ENCODE measurements at places on chromosomes 16 and 17.

GRCh38 chr17:1011138-1011537 is 14.2 kb downstream of the TIMM22 start:
- DNase-seq = no peak

DNA sequence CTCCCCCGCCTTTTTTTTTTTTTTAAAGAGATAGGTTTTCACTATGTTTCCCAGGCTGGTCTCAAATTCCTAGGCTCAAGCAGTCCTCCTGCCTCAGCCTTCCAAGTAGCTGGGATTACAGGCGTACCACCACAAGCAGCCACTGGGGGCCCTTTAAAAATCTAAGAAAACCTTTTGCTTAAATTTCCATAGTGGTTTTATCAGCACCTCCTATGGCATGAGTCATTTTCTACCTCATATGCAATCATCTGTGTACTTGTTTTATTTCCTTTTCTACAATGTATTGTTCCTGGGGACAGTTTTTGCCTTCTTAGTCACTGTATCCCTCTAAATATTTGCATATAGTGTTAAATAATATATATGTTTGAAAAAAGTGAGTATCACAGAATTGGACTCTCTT is 29.2 kb downstream of the GNA13 start:
- DNase-seq = no peak

GRCh38 chr17:8282345-8282744 is 6.1 kb upstream of the RANGRF start:
- no peak for DNase-seq

- no peak for DNase-seq
Measured at GRCh38 chr16:4089811-4090301, 26.4 kb downstream of the ADCY9 start.

- DNase-seq = no peak
Measured at GRCh38 chr17:82883419-82884031, 43.7 kb upstream of the ZNF750 start.

GRCh38 chr17:81071761-81072741 is 37.1 kb downstream of the BAIAP2 start:
- no peak for DNase-seq

DNA sequence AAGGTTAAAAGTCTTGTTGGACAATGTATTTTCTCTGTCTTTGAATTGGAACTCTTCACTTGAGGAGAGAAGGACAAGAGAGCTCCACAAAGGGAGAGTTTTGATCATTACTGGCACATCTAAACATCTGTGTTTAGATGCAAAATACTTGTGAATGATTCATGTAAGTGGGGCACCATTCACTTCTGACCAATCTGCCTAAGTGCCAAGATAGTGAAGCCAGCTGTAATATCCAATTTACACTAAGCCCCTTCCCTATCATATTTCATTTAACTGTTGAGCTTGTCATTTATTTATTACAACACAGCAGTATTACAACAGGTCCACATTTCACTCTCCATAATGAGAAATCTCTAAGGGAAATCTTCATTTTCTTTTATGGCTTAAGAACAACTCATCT is 832.3 kb upstream of the GOT2 start:
- DNase-seq = no peak

DNA sequence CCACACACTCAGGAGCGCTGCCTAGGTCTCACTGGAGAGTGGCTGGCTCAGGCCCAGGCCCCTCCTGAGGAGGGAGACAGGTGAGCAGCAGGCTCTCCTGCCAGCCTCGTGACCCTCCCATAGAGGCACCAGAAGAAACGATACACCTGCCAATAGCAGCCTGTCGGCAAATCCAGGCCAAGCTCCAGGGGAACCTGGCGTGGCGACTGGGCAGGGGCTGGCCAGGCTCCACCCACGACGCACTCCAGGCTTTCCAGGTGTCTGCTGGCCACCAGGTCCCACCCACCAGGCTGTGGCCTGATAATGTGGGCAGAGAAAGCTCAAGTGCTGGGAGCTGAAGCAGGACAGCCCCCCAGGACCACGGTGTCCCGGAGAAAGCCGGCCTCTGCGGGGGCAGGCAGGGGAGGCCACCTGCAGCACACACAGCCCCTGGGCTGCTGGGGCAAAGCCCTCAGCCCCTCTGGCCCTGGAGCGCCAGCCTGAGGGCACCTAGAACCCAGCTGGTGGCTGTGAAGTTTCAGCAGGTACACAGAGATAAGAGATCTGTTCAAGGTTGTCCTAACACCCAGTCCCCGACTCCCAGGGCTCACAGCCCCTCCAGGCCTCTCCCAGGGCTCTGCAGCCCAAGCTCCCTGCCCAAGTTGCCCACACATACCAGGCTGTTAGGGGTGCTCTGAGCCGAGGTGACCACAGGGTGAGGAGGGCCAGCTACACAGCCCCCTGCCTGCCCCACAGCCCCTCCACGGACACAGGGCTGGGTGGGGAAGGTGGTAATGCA is 2.4 kb downstream of the PGAP6 start:
- DNase-seq = no peak

DNA sequence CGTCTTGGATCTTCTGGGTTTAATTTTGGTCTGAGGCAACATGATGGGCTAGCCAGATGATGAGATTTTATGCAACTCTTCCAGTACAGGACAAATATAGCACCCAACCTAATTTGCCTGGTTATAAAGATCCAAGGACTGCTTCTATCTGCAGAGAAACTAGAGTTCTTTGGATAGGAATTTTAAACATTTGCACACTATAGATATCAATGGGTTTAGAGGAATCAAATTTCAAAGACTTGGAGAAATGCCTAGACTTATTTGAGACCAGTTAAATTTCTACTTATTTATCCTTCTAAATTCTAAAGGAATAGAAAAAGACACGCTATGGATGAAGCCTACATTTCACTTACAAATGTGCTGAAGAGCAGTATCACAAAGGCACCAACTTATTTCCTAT is 12.6 kb downstream of the PMFBP1 start:
- DNase-seq = no peak

GRCh38 chr16:1913327-1914083 is 4.7 kb downstream of the HS3ST6 start:
- no peak for DNase-seq

- no peak for DNase-seq
Measured at GRCh38 chr17:40121181-40122135, at the start of gene MSL1. Gene MSL1, plus strand, starts transcription at chr17:40121971. Its CDS starts 642 bp downstream, at chr17:40122613.

DNA sequence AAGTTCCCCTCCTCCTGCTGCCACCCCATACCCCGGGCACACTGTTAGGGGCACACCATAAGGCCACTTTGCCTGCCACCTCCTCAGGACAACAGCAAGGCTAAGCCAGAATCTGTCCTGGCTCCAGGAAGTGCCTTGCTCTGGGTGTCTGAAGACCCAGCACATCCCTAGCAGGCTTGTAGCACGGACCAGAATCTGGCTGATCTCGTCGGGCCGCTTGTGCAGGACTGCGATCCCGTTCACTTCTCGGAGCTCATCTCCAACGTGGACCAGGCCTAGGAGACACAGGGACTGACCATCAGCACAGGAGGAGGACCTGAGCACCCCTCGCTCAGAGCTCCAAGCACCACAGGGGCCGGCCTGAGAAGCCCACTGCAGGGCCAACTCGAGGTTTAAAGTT is 7.4 kb downstream of the MPP3 start:
- DNase-seq = no peak

DNA sequence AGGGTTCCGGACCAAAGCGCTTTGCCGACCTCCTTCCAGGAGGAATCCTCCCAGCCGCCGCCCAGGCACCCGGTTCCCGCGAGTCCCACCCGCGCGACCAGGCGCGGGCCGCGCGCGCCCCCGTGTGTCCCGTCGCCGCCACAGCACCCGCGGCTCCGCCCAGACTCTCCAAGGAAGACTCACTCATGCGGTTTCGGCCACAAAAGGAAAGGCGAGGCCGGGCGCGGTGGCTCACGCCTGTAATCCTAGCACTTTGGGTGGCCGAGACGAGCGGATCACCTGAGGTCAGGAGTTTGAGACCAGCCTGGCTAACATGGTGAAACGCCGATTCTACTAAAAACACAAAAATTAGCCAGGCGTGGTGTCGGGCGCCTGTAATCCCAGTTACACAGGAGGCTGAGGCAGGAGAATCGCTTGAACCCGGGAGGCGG is 3.5 kb upstream of the PKMYT1 start:
- DNase-seq = no peak

DNA sequence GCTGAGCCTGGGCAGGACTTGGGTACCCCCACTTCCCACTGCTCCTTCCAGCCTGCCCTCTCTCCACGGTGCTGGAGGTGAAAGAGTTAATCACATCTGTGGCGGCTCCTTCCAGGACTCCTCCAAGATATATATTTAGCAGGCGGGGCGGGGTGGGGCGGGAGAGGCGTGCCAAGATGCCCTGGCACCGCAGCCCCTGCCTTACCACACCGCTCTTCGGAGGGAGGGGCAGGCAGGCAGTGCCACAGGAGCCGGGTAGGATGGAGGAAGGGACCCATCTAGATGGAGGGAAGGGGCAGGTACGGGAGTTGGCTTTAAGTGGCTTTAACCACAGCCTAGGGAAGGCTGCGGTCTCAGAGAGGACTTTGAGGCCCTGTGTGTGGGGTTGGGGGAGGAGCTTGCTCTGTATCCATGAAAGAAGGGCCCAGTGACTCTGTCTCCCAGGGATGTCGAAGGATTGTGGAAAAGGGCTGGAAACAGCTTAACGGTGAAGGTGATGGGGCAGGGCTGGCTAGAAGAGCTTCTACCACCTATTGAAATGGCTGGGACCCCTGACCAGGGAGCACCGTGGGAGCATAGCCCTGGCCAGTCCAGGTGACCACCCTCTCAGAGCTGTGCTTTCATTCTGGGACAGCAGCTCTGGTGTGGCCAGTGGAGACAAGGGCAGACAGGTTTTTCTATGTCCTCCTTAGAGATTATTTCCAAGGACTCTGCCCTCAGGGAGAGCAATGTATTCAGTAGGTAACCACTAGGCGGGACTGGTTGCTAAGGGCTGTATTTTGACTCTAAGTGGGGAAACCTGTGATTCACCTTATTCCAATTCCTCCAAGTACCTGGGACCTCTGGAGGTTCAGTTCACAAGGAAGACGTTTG is 13.0 kb downstream of the GPR142 start:
- DNase-seq = no peak

GRCh38 chr17:43873091-43873490 is 26.1 kb downstream of the CD300LG start:
- DNase-seq = no peak

DNA sequence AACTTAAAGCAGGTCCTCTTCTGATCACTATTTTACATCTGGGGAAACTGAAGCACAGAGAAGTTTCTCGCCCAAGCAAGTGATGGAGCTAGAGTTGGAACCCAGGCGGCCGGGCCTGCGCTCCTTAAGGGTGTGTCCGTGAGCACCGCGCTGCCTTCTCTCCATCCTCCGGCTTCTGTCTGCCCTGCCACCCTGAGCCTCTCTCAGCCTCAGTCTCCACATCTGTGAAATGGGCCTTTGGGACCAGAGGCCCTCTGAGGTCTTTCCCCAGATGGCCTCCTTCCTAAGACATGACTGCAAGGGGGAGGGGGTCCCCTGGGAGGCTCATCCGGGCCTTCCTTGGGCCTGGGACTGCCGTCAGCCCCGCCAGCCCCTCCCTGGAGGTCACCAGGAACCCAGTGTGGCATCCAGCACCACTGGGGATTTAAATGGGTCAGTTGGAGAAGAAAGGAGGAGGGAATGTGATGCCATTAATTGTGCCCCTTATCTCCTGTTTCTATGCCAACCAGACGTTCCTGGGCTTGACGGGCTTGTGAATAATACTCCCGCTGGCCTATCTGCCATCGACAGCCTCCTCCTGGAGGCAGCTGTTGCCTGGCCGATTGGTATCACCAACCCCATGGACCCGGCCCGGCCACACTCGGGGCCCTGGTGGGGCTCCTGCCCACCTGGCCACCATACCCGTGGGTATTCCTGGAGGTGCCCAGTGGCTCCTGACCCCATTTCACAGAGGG is 5.1 kb downstream of the ZFPM1 start:
- DNase-seq = no peak

DNA sequence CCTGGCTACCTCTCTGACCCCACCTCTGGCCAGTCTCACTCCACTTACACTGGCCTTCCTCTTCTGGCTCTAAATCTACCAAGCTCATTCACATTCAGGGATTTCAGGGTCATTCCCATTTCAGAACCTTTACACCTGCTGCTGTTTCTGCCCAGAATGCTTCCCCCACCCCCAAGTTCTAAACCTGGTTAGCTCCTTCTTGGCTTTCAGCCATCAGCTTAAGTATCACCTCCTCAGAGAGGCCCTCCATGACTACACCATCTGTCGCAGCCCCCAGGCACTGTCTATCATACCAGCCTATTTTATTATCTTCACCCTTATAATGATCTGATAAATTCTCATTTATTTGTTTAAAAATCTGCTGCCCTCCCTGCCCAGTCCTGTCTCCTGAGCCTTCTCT is 23.3 kb upstream of the NGFR start:
- no peak for DNase-seq

GRCh38 chr17:74325743-74326379 is at the start of gene KIF19:
Gene KIF19, plus strand, starts transcription at chr17:74326226. Its CDS starts 124 bp downstream, at chr17:74326350.
- DNase-seq = no peak

DNA sequence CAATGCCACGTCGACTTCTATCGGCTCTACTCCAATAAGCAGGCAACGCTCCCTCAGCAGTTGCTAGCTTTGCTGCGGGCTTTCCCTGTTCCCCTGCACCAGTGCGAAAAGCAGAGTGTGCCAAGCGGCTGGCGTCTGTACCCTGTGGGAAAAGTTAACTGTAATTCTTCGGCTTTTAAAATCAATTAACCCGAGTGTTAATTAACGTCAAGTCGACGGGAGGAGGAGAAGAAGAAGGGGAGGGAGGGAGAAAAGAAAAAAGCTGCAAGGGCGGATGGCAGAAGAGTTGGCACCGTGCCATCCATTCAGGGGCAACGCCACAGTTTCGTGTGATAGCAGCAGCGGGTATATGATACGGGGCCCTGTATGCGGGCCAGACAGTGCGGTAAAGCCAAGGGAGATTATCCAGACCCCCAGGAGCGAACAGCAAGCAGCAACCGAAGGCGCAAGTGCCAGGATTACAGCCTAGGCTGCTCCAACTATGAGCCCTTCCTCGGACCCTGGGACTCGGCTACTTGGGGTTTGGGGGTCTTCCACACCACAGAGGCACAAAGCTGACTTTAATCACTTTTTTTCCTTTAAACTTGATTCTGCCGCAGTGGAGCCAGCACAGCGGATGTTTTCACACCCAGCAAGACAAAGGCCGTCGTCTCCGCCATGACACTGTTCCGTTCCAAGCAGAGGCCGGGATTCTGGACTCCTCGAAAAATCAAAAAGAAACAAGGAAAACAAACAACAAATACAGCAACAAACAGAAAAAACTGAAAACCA is 253.8 kb upstream of the PMFBP1 start:
- no peak for DNase-seq

- DNase-seq = no peak
Measured at GRCh38 chr17:30091121-30091670, 25.4 kb upstream of the NSRP1 start.

DNA sequence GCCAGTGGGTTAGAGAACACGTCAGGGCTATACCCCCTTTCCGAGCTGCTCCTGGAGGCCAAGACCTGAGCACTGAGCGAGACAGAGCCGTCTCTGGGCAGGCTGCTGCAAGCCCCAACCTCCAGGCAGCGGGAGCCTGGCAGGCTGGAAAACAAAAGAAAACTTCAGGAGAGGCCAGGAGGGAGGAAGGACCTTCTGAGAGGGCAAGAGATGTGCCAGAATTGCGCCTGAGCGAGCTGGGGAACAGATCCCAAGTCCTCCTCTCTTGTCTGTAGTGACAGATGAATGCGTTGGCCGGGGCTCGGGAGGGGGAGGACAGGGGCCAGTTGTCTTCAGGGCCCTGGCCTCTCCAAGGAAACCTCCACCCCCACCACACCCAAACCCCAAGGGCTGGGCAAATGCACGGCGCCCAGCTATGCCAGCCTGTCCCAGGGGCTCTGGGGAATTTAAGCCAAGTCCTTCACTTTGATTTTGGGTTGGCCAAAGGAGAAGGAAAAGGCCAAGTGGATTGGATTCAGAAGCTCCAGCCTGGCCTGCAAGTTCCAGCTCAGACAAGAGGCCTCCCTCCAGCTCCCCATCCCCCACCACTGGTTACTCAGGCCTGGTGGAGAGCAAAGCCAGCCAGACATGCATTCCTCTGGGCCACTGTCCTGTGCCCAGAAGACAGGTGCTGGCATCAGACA is 18.1 kb downstream of the SDK2 start:
- DNase-seq = no peak

Measured in CMK (cell line).